T47D (cell line): ENCODE measurements at places on chromosomes 1 and 21.
A peak's percentile ranks its signal among the peaks of the same experiment; 100 is the strongest.

DNA sequence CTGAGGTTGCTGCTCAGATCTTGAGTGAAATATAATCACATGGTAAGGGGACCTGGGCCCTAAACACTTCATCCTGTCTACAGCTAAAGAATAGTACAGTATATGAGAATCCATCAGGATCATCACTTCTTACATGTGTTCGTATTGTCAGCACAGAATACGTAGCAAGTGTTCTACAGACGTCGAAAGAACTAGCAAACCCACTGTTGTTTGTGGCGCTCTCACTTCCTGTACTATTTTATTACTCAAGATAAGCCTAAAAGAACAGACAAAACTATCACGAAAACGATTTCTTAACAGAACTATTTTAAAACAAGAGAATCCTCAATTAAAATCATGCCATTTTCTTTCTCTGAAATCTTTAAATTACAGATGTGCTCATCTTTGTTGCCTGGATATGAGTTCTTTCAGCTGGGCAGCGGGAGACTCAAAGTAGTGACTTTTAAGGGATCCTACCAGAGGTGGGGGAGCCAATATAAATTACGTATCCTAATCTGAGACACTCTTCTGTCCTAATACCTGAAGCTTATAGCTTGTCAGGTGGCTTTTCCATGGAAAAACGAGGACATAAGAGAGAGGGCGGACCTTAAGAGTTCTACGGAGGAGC lies 724 bp downstream of the ST7L start:
- peak; percentile 9 for DNase-seq

- DNase-seq, result no peak
Observed at GRCh38 chr1:193437785-193438184, 251.4 kb upstream of the B3GALT2 start.

DNA sequence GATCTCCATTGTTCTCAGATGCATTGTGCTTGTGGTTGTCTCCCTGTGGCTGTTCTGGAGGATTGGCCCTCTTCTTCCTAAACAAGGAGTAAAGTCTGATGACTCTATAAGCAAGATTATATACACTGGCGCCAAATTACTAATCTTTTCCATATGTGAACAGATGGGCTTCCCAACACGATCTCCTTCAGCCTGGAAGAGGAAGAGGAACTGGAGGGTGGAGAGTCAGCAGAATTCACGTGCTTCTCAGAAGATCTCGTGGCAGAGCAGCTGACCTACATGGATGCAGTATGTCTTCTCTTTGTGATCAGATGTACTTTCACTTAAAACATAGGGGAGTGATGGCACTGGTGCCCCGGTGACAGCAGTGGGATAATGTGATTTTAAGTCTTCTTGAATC lies 78.7 kb downstream of the RGL1 start:
- DNase-seq, result no peak

GRCh38 chr1:156522443-156522970 lies 21.9 kb upstream of the MEF2D start:
- no peak for DNase-seq

- no peak for DNase-seq
Observed at GRCh38 chr1:192726820-192727504, 81.9 kb upstream of the RGS2 start.

GRCh38 chr1:236862615-236863211 lies 67.6 kb downstream of the MTR start:
- no peak for DNase-seq

DNA sequence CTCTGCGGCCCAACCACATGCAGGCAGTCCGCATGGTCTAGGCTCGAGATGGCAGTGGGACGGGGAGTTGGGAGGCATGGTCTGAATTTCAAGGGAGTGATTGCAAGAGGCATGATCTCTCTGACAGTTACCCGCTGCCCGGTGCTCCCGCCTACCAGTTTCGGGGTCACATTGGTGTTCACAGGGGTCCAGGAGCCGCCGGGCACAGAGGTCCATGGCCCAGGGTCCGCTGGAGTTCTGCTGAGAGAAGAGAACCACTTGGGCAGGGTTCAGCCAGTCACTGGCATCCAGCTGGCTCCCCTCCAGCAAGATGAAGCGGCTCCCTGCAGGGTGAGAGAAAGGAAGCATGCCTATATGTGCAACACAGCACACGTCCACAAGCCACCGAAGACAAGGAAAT lies 141.3 kb downstream of the ASTN1 start:
- no peak for DNase-seq

- no peak for DNase-seq
Observed at GRCh38 chr1:163570071-163570470, 248.3 kb downstream of the NUF2 start.

DNA sequence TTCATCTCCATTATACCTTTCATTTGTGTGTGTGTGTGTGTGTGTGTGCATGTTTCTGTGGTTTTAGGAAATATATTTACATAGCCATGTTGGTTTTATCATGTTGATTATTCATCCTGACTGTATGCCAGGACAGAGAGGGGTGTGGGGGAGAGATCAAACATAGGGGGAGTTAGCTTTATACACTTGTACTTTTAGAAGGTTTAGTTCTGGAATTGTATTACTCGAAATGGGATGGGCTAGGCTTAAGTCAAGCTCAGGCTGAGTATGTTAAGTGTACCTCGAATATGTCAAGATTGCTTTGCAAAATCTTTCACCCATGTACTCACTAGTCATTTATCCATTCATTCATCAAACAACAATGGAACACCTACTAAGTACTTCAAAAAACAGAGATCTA lies 123.3 kb downstream of the HMCN1 start:
- no peak for DNase-seq

DNA sequence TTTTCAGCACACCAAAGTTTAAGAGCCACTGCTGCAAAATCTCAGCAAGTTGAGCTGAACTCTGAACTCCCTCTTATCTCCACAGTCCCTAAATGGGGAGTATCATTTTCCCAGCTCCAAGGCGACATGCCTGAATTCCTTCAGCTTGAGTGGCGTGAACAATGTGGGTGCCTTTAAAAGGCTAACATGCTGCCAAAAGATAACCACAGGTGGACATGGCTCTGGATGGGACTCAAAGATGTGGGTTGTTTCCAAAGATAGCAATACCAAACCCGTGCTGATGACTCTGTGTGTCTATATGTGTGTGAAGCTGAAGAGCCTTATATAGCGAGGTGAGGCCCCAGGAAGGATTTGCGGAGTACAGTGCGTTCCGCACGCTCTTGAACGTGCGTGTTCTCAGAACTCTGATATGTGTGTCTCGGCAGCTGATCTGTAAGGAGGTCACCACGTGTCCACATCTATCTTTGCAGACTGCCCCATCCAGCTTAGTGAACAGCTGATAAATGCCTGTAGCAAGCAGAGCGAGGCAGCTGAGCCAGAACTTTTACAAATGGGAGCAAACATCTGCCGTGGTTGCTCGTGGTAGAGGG lies 189.2 kb downstream of the DYRK1A start:
- no peak for DNase-seq

DNA sequence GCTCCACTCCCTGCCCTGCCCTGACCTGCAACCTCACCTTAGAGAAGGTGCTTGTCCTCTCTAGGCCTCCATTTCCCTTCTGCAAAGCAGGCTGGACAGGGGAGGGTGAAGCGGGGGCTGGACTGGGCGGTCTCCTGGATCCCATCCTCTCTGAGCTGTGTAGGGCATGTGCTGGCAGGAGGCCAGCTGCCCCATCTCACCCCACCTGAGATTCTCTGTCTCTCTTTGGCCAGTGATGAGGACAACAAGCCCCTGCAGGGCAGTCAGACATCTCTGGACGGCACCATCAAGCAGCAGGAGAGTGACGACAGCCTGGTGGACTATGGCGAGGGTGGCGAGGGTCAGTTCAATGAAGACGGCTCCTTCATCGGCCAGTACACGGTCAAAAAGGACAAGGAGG lies 26.9 kb upstream of the CNTN2 start:
- no peak for DNase-seq

- DNase-seq, result no peak
Observed at GRCh38 chr1:154453161-154453560, 48.0 kb downstream of the IL6R start.

GRCh38 chr1:221961532-221962292 lies 219.8 kb upstream of the DUSP10 start:
- DNase-seq, result no peak

DNA sequence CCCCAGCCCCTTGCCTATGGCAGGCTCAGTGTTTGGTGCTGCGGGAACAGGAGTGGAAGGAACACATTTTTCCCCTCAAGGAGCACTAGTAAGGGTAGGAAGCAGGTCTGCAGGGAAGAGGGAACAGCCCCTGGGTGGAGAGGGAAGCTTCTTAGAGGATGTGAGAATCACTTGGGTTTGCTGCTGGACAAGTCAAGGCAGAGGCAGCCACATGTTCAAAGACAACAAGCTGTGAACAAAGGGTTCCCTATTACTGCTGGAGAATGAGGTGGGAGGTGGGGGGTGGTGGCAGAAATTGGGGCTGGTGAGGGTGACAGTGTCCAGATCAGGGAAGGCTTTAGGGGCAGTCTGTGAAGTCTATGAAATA lies 24.8 kb upstream of the CITED4 start:
- DNase-seq, result no peak

GRCh38 chr1:39102537-39103327 lies 76.6 kb downstream of the NDUFS5 start:
- DNase-seq, result peak; percentile 68

DNA sequence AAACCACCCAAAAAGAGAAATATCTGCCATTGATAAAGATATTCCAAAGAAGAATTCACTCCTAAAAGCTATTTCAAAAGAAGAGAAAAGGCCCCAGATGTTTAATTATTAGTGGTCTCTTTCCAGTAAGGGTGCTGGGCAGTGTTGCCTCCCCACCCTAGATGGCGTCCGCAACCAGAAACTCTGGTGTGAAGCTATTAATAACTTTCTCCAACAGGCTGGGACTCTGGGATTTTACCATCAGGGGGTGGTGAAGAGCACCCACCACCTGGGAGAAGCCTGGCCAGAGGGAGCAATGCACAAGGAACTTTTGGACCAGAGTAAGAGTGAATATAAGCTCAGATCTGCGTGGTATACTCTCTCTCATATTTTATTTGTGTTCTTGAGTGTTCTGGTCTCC lies 115.4 kb upstream of the TIAM1 start:
- DNase-seq, result peak; percentile 26
